Cortex of kidney (tissue), 1 donor: ENCODE measurements at places on chromosomes 1 and 21.

- DNase-seq: no peak
Measured at GRCh38 chr21:18340387-18340942, 63.1 kb downstream of the TMPRSS15 start.

DNA sequence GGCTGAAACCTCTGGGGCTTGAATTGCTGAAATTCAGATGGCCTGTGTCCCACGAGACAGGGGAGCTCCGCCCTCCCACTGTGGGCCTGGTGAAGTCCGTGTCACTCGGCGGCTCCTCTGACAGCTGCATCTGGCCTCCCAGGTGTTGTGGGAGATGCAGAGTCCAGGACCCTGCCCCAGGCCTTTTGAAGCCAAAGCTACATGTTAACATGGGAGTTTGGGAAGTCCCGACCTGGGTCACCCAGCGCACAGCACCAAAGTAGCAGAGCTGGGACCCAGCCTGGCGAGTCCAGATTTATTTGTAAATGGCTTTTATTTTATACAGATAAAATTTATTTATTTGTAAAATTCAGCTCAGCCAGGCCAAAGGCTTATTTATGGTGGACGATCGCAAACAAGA, 28.9 kb downstream of the SLC37A1 start:
- no peak for DNase-seq

DNA sequence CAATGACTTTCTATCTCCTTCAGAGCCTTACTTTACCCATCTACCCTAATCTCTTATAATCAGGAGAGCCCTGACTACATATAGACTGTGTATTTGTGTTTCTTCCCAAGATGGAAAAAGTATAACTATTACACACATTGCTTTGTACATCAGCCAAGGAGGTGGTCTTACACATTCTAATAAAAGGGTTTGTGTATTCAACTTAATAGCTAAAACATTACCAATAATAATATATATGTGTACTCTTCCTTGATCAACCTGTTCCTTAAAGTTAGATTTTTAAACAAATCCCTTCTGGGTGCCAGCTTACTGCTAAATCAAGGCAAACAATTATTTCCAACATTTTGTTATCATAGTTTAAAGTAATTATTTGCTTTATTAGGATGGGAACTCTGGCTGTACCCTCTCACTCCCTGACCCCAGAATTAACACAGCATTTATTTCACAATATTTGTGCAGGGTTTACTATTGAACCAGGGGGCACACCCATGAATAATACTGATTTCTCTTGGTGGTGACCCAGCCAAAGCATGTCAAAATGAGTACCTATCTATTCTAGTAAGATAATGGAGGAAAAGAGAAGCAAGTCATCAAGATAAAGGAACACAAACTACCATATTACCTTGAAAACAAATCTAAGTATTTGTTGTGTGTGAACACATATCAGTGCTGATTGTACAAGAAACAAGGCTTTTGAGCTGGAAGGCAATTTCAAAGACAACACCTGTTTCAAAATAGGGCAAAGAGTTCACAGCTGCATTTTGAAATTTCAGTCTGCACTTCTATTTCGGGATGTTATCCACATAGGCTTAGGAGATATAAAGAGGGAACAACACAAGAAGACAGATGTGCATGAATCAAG, 30.1 kb upstream of the SLC45A3 start:
- no peak for DNase-seq

GRCh38 chr21:44884097-44884496, 10.6 kb upstream of the PTTG1IP start:
- no peak for DNase-seq

DNA sequence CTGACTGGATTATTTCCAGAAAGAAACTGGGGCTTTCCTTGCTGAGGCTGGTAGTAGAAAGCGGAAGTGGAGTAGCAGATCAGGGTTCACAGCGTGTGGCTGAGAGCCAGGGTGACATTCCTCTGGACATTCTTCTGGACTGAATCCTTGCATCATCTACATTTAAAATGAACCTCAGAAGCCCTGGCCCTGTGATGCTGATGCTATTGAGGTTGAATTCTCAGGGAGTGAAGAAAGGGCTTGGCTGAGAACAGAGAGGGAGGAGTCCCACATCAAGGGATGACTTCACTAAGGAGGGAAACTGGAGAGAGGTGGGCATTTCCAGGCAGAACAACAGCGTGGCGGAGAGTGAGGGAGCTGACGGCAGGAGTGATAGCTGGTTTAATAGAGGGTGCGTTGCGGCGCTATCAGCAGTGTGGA, 102.3 kb upstream of the LMO4 start:
- no peak for DNase-seq

- DNase-seq: no peak
Measured at GRCh38 chr1:157992833-157993146, 655 bp upstream of the KIRREL1 start.
